ENCODE measurements at places on chromosomes 5 and 9.

DNA sequence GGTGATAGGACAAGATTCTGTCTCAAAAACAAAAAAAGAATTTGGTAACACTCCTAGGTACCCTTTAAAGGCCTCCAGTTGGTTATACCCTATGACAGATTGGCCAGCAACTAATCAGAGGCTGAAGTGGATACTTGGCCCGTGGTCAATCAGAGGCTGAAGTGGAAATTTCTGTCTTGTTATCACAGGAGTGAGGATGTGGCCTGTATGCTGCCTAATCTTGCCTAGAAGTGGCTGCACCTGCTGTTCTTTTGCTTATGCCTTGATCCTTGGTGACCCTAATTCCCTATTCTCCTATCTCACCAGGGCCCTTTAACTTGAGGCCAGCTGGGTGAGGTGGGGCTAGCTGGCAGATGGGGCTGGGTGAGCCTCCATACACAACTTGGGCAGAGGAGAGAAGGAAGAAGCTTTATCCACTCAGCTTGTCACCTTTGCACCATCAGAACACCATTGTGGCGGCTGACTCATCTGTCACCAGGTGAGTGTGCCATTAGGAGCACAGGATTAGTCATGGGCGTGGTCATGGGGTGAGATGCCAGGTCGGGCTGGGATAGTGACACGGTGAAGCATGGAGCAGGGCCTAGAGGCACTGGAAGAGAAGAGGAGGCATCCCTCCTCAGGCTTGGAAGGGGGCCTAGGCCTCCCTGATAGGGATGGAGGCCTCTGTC, 41.5 kb downstream of the SAR1B start:
- peak; percentile 38 for DNase-seq

- DNase-seq = no peak
Observed at GRCh38 chr5:67255881-67256280, 59.3 kb upstream of the CD180 start.

- no peak for DNase-seq
Observed at GRCh38 chr5:148961261-148962199, 101.3 kb downstream of the SH3TC2 start.

- no peak for DNase-seq
Observed at GRCh38 chr9:108413809-108414208, 442.0 kb downstream of the ACTL7B start.

- DNase-seq = no peak
Observed at GRCh38 chr9:101445353-101446029, 9.9 kb upstream of the ALDOB start.

DNA sequence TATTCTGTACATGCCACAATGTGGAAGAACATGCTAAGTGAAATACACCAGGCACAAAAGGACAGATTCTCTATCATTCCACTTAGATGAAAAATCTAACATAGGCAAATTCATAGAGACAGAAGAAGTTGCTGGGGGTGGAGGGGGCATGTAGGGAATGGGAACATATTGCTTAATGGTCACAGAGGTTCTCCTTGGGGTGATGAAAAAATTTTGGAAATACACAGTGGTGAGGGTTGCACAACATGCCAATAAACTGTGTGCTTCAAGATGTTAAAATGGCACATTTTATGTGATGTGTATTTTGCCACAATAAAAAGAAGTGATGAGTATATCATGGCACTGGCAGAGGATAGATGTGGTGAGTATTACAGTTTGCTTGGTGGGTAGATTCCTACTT, 111.9 kb downstream of the SUSD1 start:
- DNase-seq = no peak

DNA sequence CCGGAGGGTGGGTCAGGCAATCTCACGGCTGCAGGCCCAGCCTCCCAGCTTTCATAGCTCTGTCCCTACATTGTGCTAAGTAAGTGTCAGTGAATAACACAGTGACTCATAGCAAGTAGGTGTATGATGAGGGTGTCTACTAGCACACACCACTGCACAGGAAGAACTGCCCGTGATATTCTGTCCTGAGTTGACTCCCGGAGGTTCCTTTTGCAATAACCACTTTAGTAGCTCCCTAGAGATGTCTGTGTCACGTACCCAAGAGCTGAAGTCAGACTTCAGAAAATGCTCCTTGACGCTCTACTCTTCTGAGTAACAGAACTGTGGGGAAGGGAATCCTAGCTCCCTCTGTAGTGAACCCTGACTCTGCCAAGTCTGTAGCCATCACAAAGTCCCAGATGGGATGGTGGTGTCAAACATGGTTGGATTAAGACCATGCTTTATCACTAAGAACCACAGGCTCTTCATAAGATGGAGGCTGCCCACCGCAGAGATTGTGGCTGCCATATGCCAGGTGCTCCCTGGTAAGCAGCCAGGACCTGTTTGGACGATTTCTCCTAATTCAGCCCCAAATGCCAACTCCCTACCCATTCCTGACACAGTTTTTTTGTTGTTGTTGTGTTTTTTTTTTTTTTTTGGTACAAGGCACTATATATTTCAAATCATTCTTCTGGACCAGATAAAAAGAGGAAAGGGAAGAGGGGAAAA, 352.6 kb upstream of the PANK3 start:
- DNase-seq = no peak

- DNase-seq = no peak
Observed at GRCh38 chr5:160702934-160703333, 149.1 kb downstream of the ATP10B start.

- no peak for DNase-seq
Observed at GRCh38 chr9:89911721-89912604, 307.2 kb downstream of the GADD45G start.

DNA sequence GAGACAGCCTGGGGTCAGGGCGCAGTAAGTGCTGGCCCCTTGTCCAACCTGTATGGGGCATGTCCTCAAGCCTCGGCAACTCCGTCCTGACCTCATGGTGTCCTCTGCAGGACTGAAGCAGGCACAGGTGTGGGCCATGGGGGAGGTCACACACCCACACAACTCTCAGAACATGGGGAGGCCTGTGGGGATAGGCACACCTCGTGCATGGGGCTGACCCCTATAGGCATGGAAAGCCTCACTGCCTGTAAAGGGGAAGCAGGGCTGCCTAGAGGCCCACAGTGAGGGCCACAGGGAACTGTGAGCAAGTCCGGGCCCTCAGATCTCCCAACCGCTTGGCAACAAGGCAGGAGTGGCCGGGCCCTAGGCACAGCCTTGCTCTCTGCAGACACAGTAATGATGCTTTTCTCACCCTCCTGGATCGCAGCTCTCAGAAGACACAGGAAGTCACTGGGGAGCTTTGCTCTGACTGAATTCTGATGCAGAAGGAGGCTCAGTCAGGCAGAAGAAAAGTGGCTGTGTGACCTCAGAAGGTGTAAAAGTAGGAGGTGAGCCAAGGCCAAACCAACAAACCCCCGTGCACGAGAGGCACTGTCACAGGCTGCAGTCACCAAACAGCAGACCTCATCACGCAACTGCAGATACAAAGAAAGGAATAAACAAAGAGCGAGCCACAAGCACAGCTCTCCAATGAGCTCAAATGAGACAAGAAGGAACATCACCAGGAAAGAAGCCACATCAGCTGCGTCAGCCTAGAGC, 5.4 kb downstream of the IPPK start:
- no peak for DNase-seq

DNA sequence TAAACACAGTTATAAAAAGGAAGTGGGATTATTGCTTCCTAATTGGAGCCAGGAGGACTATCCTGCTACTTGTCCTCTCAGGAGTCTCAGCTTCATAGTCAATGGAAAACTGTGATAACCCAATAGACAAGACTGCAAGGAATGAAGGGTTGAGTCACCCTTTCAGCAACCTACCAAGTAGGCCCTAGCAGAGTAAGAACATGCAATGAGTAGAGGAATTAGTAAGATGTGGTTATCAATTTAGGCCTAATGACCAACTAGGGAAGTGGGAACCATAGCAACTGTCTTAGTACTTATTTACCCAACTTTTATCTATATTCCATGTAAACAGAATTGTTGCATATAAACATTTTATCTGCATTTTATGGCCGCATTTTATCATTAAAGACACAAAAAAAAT, 310.1 kb downstream of the RFX3 start:
- DNase-seq = no peak

GRCh38 chr5:5782402-5782801, 359.9 kb downstream of the ICE1 start:
- no peak for DNase-seq

GRCh38 chr5:113759505-113759904, 246.0 kb downstream of the YTHDC2 start:
- no peak for DNase-seq

DNA sequence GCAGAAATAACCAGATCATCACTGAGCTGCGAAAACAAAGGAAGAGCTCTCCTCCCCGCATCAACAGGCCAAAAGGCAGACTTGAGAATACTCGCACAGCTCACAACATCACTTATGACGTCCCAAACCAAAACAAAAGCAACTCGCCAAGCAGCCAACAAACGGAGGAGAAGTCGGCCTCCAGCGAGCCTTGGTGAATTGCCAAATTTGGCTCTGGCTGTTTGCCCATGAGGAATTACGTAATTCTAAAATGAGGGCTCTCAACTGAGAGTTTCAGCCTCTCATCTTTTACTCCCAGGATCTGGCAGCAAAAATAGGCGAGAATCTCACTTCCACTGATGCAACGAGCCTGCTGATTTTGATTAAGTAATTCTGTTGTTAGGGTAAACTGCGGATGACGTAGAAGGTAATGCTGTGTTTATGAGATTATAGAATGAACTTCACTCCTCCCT, 51.7 kb upstream of the SEMA6A start:
- DNase-seq = no peak

DNA sequence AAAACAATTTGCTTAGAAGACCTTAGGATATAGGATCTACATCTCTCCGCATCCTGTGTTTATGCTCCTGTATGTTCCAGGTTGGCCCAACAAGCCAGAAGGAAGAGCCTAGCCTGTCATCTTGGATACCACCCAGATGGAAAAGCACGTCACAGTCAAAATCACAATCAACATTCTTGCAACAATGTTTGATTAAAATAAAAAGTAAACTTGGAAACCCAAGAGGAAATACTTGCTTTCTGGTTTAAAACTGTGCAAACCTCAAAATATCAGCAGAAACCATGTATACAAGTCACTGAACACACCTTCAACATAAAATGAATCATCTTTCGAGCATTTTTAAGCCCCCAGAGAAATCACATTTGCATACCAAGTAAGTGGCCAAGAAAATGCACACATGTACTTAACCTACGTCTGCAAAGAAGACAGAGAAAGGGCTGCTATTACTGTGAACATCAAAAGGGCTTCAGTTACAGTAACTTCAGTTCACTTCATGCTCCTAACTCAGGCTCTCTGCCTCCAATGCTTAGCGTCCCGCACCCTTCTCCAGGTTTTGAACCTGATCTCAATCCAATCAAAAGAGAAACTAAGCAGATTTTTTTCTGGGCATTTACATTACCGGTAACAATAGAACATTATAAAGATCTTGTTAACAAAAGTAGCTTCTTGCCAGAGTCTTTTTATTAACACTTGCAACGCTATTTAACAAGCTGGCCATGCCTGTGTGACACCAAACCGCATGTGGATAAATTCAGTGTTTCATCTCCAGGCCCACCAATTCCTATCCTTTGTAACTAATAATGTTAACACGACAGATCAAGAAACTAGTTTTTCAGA, 1.3 kb downstream of the ENC1 start:
- no peak for DNase-seq

GRCh38 chr9:37995961-37996818, 72.8 kb downstream of the SHB start:
- no peak for DNase-seq

- no peak for DNase-seq
Observed at GRCh38 chr9:108396193-108396592, 459.6 kb downstream of the ACTL7B start.

GRCh38 chr5:66203531-66203930, 59.4 kb downstream of the SREK1 start:
- DNase-seq = no peak

- DNase-seq = no peak
Observed at GRCh38 chr5:169494941-169495548, 88.5 kb upstream of the SPDL1 start.

DNA sequence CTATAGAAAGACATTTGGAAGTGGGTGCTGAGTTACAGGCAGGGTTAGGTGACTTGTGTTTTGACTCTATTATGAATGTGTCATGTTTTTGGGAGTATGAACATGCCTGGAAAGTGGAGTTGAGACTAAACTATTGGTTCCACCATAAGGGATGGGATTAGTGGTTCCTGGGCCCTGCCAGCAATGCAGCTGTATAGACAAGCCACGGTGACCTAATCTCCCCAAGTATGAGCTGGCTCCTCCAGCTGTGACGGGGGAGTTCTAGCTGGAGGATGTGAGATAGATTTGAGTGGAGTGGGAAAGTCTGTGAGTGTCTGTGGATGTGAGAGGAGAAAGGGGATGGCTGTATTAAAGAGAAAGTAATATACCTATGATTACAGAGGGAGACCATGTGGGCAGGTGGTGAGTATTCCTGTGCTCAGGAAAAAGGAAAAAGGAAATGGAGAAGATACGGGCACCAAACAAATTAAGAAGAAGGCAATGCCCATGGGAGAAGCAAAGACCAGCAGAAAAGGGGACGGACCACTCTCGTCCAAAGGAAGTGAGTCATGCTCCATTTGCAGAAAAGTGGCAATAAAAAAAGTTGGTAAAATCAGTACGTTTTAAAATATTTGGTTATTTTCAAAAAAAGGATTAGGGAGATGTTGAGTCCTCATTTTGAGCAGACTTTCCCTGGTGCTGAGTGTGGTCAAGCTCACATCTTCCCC, 48.3 kb upstream of the ICE1 start:
- DNase-seq = no peak

DNA sequence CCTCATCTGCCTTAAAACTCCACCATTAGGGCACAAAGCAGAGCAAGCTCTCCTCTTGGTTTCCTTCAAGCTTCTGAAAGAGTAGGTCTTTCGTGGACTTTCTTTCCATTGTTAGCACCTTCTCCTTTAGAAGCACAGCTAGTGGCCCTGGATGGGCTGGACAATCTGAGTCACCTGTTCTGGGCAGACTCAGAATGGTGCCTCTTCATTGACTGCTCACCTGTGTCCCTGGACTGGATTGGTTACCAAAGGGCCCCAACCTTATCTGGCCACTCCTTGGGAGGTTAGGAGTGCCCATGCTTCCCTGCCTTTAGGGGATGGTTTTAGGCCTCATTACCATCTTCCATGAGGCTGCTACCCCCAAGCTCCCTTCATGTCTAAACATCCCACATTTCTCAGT, 23.2 kb downstream of the TMEM174 start:
- DNase-seq = no peak

DNA sequence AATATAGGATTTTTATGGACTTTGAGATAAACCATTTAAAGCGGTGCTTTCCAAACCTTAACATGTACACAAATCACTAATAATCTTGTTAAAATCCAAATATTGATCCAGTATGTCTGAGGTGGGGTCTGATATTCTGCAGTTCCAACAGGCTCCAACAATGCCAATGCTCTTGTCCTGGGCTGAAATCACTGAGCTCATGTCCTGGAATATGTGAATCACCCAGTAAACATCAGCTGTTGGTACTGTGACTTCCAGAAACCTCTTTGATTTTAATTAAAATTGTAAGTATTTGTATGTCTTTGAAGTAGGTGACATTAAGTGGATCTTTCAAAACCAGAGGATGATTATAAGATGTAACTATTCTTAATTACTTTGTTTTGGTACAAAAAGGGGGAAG, 52.8 kb upstream of the CAST start:
- no peak for DNase-seq

Data from stimulated activated CD4-positive, alpha-beta T cell treated with anti-CD3 and anti-CD28 coated beads, Interleukin-4, amount 100 ng/mL, for 1 hour (primary cell).